ENCODE measurements at places on chromosomes 3 and 15.

DNA sequence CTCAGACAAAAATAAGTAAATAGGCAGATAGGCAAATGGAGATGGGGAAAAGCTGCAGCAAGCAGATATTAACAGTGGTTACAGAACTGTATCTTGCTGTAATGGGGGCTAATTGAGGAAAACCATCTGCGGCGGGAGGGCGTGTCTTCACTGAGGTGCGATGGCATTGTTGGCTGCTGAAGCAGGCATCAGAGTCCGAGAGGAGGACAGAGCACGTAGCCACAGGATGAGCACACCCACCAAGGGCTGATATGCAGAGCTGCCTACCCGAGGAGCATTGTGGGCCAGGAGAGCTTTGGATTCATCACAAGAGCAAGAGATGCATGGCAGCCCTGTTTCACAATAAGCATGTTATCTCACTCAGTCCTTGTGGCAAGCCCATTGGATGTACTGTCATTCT, 30.4 kb downstream of the CHRNA7 start:
- DNase-seq: no peak

DNA sequence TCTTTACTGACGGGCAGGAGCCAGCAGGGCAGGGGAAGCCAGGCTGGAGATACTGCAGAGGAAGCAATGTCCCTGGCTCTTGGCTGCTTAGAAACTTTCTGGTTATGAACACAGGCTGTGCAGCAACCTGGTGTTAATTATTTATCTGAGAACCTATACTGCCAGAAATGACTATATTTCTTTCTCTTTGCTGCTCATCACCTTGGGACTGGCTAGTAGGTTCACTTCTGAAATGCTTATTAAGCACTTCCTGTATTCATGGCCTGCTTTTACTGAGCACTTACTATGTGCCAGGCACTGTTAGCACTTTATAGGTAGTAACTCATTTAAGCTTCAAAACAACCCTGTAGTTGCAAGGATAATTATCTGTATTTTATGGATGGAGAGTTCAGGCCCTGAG, 57.6 kb downstream of the RAB11A start:
- DNase-seq: no peak

DNA sequence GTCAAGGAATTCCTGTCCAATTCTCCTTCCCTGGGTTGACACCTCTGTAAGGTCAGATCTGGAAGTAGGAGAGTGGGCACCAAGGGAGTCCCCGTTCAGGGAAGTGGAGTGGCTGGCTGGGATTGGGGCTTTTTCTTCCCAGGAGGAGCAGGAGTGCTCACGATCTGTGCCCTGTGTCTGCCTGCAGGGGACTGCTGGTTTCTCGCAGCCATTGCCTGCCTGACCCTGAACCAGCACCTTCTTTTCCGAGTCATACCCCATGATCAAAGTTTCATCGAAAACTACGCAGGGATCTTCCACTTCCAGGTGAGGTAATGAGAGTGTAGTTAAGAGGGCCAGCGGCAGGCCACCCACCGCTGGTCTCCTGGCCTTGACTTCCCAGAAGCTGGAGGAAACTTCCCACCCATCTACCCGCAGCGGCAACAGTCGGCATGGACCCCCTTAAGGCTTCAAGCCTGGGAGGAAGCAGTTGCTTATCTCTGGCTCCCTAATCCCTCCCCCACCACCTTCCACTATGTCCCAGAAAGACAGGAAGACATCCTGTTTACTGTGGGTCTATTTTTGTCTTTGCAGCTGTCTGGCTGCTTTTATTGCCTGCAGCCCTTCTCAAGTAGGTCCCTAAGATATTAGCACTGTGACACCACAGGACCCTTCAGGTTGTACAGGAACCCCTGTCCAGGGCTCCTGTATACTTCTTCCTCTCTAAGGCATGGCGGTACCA, 26.8 kb downstream of the CAPN3 start:
- DNase-seq: no peak

DNA sequence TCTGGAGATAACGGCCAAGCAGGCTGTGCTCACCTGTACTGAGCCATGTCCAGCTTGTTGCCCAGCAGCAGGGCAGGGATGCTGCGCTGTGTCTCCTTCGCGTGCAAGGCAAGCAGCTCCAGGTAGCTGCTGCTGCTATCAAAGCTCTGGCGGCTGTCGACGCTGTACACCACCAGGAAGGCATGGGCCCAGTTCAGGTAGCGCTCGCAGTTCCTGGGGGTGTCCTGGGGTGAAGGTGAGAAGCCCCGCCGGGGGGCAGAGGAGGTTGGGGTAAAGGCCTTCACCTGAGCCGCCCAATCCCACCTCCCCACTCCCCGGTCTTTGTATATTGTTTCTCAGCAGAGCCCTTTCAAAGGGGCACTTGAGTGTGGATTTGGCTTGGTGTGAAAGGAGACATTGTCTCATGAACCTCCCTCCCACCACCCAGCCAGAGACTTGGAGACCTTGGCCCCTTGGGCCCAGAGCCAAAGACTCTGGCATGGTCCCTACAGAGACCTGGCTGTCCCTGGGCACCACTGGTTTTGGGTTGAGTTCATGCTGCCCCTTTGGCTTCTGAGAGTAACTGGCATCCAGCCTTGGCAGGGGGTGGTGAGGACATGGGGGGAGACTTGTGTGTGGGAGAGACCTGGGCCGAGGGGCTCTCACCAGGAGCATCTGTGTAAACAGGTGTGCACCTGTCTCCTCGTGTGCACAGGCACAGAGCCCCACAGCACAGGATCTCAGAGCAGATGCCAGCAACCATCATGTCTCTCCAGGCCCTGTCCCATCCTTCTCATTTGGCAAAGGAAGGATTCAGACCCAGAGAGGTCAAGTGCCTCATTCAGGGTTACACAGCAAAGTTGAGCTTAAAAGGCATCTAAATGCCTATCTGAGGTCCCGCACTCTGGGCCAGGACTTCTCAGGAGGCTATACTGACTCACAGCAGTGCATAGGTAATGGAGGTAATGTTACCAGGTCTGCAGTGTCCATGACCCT, 9.1 kb downstream of the RASL12 start:
- no peak for DNase-seq

DNA sequence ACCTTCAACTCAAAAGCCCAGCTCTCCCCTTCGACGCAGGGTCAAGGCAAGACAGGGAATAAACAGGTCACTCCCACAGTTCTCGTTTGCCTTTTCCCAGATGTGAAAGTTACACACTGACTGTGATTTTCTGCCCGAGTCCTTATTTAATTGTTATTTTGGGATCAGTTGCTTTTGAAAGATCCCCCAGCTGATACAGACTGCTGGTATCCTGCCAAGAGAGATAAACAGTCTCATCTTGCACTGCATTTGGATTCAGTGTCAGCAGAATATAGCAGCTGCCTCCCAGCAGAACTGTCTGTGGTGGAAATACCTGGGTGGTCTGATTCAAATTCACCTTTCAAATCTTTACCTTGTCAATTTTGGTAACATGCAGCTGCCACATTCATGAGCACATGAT, 56.0 kb upstream of the FAM3D start:
- DNase-seq: no peak

GRCh38 chr3:115580566-115580965, 42.7 kb upstream of the GAP43 start:
- no peak for DNase-seq

DNA sequence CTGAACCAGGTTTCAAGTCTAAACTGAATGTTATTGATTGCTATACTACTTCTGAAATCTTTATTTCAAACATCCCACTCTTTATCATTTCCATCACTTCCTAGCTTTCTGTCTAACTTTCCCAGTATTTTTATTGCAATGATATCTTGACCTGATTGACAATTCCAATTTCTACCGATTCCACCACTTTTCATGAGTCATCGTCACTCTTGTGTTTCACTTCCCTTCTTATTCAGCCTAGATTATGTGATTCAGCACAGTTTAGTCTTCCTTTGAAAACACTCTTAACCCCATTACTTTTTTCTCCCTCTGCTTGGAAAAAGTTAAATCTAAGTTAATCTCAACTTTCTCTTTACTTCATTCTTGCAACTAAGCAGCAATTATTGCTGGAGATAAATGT, 62.6 kb downstream of the SLC7A14 start:
- no peak for DNase-seq

- DNase-seq: no peak
Observed at GRCh38 chr3:106113747-106114146, 244.9 kb upstream of the CBLB start.

GRCh38 chr3:31077826-31078225, 183.4 kb upstream of the GADL1 start:
- no peak for DNase-seq

GRCh38 chr3:72231439-72232196, 446.7 kb upstream of the PROK2 start:
- DNase-seq: no peak

GRCh38 chr15:70195587-70196305, 98.0 kb upstream of the TLE3 start:
- DNase-seq: no peak

- no peak for DNase-seq
Observed at GRCh38 chr3:157190380-157190872, 30.5 kb upstream of the CCNL1 start.

- no peak for DNase-seq
Observed at GRCh38 chr3:128859630-128860029, 19.8 kb upstream of the ACAD9 start.

DNA sequence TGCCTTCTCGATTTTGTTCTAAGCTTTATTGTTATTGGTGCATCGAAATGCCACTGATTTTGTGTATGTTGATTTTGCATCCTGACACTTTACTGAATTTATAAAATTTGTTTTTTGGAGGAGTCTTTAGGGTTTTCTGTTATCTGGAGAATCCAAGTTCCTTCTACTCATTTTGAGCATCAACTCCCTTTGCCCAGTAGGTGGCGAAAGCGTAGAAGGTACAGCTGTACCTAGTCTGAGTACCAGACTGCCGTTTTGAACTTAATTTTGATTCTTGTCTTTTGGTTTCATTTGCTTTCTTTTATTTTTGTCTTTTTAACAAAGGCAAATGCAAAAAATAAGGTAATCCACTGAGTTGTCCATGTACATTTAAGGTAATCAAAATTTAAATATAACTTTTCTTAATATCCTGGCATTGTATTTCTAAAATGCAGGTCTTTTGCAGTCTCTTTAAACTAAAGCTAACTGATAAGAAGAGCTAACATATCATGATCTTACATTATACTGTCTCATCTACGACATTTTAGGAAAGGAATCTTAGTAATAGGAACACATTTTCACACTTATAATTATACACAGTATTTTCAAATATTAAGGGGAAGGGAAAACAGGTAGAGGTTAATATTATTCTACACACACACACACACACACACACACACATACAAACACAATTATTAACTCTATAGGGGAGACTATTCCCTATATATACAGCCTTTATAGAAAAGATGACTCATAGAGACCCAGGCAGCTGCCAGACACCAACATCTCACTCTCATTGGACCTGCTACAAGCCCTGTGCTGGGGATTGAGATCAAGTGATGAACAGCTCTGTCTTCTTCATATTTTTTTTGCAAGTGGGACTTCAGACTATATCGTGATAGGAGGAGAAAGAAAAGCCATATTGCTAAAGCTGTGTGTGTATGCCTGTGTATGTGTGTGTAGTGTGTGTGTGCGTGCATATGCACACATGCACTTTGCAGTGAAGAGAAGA, 71.8 kb downstream of the SYNPR start:
- peak; percentile 54 for DNase-seq

DNA sequence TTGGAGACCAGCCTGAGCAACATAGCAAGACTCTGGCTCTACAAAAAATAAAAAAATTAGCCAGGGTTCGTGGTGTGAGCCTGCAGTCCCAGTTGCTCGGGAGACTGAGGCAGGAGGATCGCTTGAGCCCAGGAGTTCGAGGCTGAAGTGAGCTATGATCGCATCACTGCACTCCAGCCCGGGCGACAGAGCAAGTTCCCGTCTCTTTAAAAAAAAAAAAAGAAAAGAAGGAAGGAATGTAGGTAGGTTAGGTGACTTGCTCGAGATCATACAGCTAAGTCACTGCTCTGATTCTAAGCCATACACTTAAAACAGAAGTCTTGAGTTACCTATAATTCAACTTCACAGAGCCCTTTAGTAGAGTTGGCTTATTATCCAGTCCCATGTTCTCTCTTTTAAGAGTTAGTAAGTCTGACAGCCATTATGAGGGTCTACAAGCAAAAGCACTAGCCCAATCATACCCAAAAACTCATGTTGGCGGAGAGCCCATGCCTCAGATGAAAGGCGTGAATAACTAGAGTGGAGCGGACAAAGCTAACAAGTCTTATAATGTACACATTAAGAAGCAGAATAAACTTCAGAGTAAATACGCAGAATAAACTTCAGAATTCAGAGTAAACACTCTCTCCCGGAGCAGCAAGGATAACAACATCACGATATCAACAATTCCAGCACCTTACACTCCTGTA, 768 bp downstream of the AAGAB start:
- no peak for DNase-seq

DNA sequence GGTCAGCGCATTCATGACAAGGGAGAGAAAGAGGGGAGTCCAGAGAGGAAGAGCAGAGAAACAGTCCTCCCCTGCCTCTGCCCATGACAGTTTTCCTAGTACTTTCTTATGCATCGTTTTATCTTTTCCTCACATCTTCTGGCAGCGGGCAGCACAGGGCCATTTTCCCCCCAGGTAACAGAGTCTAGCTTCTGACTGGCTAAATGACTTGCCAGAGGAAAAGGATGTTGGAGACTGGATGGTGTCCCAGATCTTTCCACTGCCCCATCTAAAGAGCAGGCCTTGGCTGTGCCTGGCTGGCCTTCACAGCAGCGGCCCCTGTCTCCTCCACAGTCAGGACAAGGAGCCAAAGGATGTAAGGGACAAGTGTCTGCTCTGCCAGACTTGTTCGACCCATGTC, 59.3 kb downstream of the CTDSPL start:
- DNase-seq: no peak

- peak; percentile 33 for DNase-seq
Observed at GRCh38 chr3:107117922-107118536, 259.2 kb upstream of the CCDC54 start.

- no peak for DNase-seq
Observed at GRCh38 chr15:70382762-70383458, 285.2 kb upstream of the TLE3 start.

DNA sequence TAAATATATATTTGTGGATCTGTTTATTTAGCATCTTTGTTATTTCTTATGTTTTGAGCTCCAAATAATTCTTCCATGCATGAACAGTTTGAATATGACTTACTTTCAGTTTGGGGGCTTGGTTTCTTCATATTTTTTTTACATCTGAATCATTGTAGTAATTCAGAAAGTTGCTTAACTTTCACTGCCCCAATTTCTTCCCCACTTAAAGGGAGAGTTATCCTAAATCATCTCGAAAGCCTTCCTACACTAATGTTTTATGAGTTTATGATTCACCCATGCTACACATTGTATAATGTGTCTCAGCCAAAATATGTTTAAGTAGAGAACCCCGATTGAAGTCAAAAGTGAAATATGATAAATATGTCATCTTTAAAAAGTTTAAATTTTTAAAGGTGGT, 47.8 kb downstream of the SPRED1 start:
- DNase-seq: no peak

GRCh38 chr3:190224456-190224855, 97.8 kb downstream of the CLDN1 start:
- DNase-seq: no peak

GRCh38 chr3:180624714-180625113, 22.8 kb downstream of the TTC14 start:
- no peak for DNase-seq

DNA sequence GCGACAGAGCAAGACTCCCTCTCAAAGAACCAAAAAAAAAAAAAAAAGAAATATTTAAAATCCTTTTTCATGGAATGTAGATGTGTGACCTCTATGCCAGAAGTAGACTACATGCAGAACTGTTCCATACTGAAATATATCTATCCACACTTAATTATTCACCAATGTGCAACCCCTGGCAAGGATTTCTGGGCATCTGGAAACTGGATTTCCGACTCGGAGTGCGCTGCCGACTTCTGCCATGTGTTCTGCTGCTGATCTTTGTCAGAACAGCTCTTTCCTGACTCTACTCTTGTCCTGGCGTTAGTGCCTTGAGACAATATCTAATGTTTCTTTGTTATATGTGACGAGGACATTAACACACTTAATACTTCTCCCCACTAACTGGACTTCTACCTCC, 11.7 kb downstream of the LIPH start:
- no peak for DNase-seq
